ENCODE measurements at places on chromosomes 12 and 14.
A peak's percentile ranks its signal among the peaks of the same experiment; 100 is the strongest.

- DNase-seq = no peak
Measured at GRCh38 chr14:96384740-96385139, 7.2 kb upstream of the AK7 start.

GRCh38 chr12:3185260-3185870 is 108.2 kb downstream of the TSPAN9 start:
- no peak for DNase-seq

GRCh38 chr14:41607304-41607775 is 664 bp downstream of the LRFN5 start:
- DNase-seq = no peak

DNA sequence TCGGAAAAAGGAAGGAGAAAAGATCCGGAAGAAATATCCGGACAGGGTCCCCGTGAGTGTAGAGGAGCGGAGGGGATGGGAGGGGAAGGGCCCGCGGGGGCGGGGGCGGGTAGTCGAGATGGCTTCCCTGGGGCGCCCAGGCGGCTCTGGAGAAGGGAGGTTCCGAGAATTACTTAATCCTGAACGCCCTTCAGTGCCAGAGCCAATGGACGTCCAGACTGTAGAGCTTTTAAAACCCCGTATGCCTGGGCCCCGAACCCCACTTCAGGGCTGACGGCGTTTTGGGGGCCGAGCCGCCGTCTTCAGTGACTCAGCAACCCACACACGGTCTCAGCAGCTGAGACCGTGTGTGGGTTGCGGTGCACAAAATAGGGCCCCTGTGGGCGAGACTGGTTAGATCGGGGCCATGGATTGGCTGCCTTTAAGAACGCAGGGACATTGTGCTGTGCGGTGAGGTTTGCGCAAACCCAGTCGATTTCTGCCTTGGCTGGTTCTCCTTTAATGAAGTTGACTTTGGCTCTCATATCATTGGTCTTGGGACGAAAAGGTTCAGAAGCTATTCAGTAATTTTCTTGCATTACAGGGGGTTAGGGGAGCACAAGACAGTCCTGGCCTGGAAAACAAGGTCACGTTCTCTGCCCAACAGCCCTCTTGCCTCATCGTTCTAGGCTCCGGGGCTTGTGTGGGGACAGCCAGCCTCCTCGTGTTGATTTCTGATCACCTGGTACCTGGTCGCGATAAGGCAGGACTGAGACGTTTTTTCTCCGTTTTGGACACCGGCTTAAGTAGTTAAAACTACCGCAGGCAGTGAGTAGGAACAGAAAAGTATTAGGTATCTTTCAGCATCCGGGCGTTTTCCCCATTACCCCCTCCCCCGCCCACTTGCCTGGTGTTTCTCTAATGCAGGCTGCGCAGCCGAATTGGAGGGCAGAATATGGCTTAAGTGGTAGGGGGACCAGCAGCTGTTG is 775 bp downstream of the GABARAPL1 start:
- DNase-seq = peak; percentile 60

DNA sequence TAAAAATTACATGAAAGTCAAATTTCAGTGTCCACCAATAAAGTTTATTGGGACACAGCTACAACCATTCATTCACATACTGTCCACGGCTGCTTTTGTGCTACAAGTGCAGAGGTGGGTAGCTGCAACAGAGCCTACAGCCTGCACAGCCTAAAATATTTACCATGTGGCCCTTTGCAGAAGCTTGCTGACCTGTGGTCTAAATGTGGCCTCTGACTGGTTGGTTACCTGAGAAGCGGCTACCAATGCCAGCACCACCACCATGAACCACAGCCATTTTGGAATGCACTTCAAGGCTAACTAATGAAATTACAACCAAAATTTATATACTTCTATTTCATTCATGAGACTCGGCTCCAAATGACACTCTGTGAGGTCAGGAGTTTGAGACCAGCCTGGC is 58.6 kb downstream of the NT5DC3 start:
- DNase-seq = no peak
